ENCODE measurements at places on chromosomes 4 and X.
A peak's percentile ranks its signal among the peaks of the same experiment; 100 is the strongest.

- DNase-seq = no peak
Observed at GRCh38 chrX:116449156-116449555, 12.8 kb downstream of the SLC6A14 start.

- no peak for DNase-seq
Observed at GRCh38 chr4:107853444-107854355, 29.0 kb downstream of the SGMS2 start.

- DNase-seq = no peak
Observed at GRCh38 chr4:174526731-174527130, 4.4 kb upstream of the HPGD start.

DNA sequence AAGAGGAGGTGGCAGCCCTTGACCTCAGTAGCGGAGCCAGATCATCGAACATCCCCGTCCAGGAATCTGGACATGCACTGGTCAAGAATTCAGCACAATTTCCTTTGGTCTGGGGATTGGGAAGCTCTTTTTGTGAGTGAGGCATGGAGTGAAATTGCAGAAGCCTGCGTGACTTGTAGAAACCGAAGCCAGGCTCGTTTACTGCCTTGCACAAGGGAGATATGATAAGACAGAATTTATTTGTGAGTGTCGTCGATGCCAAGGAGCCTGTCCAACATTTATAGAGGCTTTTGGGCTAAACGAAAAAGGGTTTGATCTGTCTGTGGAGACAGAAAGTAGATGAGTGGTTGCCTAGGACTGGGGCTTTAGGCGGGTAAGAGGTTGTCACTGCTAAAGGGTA is 50.6 kb downstream of the TBL1X start:
- no peak for DNase-seq

- no peak for DNase-seq
Observed at GRCh38 chr4:141021397-141022110, 111.7 kb downstream of the RNF150 start.

- DNase-seq = no peak
Observed at GRCh38 chr4:8320386-8320750, 50.8 kb downstream of the HTRA3 start.

DNA sequence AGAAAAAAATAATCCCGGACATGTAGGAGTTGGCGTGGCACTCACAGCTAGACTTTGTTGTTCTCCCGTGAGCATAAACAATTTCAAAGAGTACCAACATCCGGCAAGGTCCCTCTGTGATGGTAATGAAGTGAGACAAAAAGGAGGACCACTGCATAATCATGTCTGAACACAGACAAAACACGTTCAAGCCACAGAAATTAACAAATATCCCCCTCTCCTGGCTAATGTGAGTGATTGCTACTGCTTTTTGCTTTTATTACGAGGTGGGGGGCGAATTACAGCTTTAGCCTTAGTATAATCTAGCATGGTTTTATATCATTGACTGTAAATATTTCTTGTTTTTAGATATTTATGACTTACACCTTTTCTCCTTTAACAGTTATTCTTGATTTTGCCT is 118.5 kb downstream of the PLS3 start:
- peak; percentile 1 for DNase-seq

DNA sequence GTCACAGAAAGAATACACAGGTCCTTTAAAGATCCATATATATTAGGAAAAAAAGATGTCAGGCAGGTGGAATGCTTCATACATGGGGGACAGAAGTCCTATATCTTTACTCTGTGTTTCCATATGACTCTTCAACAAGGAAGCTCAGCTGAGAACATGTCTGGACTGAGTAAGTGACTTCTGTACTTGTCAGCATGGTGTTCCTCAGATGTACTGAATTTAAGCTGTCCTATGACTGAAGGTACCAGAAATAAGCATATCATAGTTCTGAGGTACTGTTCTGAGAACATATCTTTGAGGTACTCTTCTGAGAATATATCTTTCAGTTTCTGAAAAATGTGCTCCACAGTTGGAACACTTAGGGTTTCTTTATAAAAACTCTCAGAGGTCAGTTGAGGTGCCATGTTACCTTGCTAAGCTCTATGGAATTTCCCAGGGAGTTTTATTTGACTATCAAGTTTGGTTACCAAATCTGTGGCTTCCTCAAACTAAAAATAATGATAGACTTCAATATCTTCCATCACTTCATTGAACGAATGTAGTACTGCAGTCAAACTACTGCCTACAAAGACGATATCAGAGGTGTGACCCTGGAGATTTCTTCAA is 597.2 kb upstream of the GNPDA2 start:
- no peak for DNase-seq
